ENCODE measurements at places on chromosomes 11 and 22.

DNA sequence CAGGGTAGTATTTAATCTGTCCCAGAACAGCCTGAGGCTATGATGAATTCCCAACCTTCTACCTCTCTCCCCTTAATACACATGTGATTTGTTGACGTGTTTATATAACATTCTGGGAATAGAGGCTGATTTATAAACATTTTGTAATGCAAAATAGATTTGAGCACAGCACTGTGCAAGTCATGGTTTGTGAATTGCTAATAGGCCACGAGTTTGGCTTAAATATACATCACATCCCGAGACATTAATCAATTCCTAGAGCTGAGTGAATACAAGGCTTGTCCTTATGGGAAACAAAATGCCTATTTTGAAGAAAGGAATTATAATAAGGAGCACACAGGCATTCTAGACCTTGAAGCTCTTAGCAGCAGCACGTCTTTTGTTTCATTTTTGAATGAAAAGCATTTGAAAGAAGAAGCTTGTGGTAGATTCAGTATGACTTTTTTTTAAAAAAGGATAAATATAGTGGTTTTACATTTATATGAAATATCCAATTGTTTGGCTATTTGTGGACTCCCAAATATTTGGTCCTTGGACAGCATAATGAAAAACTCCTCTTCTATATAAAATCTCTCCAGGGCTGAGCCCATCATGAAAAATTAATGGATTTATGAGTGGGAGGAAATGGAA is 116.4 kb downstream of the SLC17A6 start:
- no peak for DNase-seq

DNA sequence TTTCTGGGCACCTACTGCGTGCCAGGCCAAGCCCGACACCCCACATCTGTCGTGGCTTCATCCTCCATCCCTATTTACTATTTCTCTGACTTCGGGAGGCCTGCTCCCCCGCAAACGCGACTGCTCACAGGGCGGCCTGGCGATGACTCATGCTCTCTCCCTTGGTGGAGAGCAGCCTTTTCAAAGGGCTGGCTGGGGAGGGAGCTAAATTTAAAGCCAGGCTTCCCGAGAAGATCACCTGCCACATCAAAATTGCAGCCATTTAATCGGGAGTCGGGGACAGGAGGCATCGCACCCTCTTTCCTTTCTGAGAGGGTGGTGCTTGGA is 24.9 kb upstream of the SHISAL1 start:
- DNase-seq: no peak

DNA sequence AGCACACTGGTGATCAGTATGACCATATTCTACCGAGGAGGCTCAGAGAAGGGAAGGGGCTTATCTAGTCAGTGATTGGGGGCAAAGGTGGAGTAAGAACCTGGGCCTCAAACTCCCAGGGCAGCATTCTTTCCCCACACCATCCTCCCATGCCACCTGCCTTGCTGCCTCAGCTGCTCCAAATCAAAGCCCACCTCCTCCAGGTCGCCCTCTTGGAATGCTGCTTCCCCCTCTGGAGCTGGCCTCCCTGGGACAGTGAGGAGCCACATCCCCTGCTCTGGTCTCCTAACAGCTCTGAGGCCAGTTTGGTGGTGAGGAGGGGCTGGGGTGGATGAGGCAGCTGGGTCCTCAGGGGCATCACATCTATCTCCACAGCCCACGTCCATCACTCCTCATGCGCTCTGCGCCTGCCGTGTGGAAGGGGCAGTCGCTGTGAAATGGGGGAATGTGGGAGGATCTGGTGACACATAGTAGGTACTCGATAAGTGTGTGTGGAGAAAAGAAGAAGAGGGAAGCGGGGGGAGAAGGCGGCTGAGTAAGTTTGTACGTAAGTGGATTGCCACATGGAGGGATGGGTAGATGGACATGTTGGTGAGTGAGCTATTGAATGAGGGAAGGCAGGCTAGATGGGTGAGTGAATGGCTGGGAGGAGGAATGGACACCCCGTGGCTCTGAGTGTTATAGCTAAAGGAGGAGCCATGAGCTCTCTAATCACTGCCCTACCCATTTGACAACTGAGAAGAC is 16.1 kb upstream of the ARHGEF17 start:
- DNase-seq: no peak

DNA sequence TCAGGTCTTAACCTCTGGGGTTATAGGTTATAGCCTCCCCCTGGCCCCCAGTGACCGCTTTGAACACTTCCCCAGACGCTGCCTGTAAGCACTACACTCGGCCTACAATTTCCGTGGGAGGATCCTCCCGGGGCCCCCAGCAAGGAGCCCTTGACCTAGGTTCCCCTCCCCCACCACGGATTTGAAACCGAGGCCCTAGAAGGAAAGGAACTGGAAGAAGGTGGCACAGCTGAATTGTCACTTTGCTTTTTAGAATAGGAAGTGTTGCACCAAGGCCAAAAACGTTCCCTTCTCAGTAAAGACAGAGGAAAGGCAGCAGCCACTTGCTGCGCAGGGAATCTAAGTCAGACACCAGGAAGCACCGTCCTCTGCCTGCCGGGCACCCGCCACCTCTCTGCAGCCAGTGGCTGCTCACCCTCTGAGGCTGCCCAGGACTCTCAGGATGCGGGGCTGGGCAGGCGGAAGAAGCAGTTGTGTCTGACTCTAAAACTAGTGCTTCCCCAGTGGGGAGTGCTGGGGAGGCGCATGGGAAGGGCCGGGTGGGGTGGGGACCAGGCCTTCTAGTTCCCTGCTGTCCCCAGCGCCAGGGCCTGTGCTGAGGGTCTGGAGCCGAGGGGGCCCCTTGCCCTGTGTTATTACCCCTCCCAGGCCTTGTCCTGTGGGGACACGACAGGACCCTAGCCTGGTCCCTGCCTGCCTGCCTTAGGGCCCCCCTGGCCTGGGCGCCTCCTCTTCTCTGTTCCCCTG is 7.9 kb upstream of the FLRT1 start:
- no peak for DNase-seq

DNA sequence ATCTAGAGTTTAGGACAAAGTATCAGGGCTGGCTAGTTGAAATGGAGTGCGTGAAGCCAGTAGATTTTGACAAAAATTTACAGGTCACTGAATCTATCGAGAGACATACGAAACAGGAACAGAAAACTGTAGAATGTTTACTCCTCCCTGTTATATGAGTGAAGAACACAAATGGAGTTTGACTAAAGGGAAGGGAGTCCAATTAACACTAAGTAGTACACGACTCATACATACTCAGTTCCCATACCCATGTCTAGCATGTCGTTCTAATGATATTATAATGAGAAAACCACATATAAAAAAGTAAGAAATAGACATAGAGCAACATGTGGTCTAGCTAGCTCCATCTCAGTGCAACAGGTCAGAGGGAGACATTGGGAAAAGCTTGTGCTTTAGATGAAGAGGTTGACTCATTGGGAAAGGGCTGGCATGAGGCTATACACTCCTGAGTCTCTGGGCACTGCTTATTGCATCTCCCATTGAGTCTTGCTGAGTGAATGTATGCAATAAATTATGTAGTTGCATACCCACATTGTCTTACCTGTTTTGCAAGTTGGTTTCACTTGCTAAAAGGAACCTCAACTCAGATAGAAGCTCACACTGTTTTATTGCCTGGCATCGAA is 43.5 kb downstream of the CD44 start:
- DNase-seq: no peak

DNA sequence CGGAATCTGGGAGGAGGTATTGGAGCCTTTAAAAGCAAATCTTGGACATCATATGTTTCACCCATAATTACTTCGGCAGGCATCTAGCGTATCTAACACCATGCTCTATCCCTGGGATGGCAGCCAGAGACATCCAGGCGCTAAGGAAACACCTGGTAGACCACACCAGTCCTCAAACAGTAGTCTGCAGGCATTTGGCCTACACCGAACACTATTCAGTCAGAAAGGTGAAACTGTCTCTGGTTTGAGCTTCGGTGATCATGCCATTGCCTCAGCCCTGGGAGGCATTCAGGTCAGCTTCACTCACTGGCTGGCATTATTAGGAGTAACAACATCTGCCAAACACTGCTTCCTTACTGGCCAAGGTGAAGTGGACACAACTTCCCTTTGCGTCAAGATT is 11.7 kb downstream of the SIRT3 start:
- no peak for DNase-seq

DNA sequence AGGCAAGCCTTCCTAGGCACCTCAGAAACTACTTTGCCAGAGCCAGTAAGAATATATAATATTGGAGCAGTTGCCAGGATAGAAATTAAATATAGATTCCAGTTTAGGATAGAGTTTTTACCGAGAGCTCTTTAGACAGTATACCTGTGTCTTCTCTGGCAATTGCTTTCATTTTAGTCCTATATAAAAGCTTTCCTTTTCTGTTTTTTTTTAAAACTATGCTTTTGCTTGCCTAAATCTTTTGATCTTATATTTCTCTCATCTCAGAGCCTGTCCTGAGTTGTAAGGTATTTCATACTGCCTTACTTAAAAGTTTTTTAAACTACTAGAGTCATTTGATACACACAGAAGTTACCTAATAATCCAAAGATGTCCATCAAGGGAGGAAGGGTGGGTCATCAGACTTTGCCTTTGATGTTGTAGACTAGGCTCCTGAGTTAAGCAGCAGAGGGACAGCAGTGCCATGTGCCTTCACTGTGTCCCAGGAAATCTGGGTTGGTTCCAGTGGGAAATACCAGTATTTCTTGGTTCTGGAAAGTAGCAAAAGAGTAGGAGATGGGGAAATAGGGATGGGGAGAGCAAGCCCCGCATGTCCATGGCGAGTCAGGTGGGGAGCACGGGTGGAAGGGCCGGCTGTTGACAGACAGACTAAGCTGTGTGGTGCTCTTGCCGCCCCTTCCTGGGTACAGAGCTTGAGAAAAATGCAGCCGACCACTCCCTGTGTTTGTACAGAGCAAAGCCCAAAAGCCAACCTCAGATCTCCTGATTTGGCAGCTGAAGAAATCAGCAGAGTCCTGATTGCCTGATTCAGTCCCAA is 11.2 kb downstream of the MCAM start:
- no peak for DNase-seq

DNA sequence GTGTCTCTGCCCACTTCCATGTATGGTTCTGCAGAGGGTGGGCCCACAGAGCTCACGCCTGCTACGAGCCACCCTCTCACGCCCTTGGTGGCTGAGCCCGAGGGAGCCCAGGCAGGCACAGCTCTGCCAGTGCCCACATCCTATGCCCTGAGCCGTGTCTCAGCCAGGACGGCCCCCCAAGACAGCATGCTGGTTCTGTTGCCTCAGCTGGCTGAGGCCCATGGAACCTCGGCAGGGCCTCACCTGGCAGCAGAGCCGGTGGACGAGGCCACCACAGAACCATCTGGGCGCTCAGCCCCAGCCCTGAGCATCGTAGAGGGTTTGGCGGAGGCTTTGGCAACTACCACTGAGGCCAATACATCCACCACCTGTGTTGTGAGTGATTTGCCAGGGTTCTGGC is 64.0 kb downstream of the OTOG start:
- no peak for DNase-seq

- DNase-seq: peak; percentile 65
Observed at GRCh38 chr22:19766511-19767426, 6.2 kb downstream of the TBX1 start.

GRCh38 chr22:48824712-48825651 is 1002.7 kb downstream of the BRD1 start:
- no peak for DNase-seq

DNA sequence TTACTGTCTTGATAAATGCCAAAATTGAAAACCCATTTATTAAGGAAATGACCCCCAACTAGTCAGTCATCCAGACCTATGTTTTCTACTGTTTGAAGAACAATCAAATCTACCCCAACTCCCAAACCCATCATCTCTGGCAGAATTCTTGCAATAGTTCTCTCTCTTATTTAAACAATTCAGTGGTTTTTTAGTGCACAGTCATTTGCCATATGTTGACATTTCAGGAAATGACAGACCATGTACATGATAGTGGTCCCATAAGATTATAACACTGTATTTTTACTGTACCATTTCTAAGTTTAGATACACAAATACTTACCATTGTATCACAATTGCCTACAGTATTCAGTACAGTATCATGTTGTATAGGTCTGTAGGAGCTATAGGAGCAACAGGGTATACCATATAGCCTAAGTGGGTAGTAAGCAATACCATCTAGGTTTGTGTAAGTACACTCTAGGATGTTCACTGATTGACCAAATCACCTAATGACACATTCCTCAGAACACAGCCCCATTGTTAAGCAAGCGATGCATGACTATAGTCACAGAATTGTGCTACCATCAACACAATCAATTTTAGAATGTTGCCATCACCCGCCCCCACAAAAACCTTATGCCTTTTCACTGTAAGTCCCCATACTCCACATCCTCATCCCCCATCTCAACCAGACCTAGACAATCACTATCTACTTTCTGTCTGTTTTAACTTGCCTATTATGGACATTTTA is 41.8 kb downstream of the MMP20 start:
- DNase-seq: no peak

DNA sequence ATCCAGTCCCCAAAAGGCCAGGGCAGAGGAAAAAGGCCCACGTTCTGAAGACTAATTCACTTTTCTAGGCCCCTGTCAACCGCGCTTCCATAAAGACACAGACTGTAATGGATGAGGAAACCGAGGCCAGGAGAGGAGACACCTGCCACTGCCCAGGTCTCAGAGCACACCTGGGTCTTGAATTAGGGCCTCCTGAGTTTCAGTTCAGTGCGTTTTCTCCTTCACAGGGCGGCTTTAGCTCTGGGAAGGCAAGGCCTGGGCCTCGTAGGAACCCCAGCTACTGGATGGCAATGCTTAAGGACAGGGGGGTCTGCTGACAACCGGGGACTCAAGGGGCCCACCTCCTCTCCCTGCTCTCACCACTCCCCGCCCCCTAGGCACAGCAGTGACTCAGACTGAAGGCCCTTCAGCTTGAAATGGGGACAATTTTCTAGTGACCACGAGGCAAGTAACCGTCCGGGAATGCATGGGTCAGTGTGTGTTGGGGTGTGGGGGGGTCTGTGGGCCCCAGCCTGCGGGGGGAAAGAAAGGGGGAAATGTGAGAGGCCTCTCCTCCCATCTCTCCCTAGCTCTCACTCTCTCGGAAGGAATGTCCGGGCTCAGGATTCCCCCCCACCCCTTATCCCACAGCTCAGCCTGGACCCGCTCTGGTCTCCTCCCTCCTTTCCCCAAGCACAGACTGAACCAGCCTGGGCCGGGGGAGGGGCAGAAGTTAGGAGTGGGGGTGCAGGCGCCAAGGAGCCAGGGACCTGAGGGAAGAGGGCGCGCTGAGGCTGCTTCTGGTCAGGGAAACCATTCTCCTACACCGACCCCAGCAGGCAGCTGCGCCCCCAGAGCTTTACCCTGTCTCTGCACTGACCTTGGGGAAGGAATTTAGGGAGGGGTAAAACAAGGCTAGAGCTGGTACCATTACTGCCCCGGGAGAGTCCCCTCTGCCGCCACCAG is 17.2 kb downstream of the CREB3L1 start:
- no peak for DNase-seq
